CD4-positive, alpha-beta T cell treated with Interleukin-12 subunit alpha and Interleukin-12 subunit beta, for 1 hour (primary cell): ENCODE measurements at places on chromosomes 11 and 22.
A peak's percentile ranks its signal among the peaks of the same experiment; 100 is the strongest.

GRCh38 chr11:132714859-132715440 is 817.4 kb downstream of the OPCML start:
- no peak for DNase-seq

- no peak for DNase-seq
Observed at GRCh38 chr11:126518071-126518971, 162.8 kb downstream of the ST3GAL4 start.

GRCh38 chr11:31000381-31000780 is 369.2 kb downstream of the DCDC1 start:
- no peak for DNase-seq

GRCh38 chr11:111370902-111371578 is 8.0 kb downstream of the POU2AF1 start:
- DNase-seq = no peak

- peak; percentile 6 for DNase-seq
Observed at GRCh38 chr22:22684580-22685561, 40.5 kb downstream of the GGTLC2 start.

DNA sequence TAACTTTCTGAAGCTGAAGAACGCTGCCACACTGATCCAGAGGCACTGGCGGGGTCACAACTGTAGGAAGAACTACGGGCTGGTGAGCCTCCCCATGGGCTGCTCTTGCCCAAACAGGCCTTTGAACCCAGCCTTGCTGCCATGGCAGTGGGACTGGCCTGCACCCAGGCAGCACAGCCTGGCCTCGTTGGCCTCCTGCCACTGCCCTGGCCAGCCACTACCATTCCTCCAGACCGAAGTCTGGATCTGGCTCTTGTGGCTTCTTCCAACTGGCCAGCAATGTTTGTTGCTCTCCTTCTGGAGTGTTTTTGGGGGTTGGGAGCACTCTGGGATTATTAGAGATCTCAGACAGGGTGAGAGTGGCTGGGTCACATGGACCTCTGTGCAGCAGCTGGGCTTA is 51.0 kb downstream of the MYO7A start:
- DNase-seq = no peak

DNA sequence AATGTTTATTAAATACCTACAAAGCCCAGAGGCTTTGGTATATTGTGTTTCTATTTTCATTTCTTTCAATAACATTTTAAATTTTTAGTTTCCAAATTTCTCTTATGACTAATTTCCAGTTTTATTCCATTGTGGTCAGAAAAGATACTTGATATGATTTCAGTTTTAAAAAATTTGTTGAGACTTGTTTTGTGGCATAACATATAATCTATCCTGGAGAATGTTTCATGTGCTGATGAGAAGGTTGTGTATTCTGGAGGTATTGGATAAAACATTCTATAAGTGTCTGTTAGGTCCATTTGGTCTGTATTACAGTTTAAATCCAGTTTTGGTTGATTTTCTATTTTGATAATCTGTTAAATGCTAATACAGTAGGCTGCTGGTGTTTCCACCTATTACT is 9.8 kb upstream of the RAG1 start:
- no peak for DNase-seq

DNA sequence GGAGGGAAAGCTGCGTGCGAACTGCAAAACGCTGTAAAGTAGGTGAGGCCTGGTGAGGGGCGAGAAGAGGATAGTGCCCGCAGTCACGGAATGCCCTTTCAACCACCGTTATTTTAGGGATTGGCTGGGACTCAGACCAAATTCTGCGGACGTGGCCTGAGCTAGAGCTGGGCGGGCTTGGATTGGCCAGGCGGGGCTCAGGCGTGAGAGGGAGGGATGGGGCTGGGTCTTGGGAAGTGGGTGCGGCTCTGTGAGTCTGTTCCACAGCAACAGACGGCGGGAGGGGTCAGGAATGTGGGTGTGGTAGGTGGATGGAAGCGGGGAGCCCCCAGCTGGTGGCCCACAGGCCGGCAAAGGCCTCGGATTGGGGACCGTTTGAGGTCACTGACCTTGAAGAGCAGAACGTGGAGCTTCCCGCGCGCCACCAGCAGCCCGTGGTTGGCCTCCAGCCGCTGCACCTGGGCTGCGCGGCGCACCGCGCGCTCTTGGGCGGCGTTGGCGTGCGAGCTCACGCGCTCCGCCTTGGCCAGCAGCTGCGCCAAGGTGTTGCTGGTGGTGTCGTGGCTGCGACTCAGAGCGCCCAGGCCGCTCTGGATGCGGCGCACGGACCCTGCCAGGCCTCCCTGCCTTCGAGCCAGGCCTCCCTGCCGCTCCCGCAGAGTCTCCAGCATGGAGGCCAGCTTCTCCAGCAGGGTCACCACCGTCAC is 444 bp downstream of the CAVIN3 start:
- no peak for DNase-seq

DNA sequence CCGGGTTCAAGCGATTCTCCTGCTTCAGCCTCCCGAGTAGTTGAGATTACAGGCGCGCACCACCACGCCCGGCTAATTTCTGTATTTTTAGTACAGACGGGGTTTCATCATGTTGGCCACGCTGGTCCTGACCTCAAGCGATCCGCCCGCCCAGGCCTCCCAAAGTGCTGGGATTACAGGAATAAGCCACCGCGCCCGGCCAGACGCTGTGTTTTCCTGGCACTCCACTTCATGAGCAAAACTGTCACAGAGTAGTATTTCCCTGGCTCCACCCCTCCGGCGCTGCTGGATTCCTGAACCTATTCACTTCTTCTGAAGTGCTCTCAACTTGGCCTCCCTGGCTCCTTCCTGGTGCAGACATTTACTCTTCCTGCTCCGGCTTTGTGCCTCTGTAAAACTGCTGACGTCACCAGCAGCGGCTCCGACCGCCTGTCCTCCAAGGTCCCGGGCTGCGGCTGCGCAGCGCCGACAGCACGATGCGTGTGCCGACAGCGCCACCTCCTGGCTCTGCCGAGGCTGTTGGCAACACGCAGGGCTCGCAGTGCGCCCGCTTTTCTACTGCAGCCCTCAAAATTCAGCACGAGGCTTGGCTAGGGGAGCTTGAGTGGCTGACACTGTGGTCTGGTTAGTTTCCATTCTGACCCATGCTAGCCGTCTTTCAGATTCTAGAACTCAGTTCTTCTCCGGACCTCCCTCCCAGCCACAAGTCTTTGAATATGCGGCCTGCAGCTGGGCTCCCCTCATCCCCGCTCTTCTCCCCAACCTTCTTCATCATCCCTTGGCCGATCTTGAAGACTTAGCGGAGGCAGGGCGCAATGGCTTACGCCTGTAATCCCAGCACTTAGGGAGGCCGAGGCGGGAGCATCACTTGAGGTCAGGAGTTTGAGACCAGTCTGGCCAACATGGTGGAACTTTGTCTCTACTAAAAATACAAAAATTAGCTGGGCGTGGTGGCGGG is 36.6 kb downstream of the APOL3 start:
- peak; percentile 94 for DNase-seq

GRCh38 chr11:46755962-46756361 is 36.9 kb downstream of the F2 start:
- no peak for DNase-seq

DNA sequence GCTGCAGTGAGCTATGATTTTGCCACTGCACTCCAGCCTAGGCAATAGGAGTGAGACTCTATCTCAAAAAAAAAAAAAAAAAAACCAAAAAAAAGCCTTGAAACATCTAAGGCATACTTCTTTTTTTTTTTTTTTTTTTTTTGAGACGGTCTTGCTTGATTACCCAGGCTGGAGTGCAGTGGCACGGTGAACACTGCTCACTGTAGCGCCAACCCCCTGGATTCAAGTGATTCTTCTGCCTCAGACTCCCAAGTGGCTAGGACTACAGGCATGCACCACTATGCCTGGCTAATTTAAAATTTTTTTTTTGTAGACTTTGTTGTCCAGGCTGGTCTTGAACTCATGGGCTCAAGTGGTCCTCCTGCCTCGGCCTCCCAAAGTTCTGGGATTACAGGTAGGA is 19.5 kb downstream of the ARFGAP3 start:
- DNase-seq = no peak

DNA sequence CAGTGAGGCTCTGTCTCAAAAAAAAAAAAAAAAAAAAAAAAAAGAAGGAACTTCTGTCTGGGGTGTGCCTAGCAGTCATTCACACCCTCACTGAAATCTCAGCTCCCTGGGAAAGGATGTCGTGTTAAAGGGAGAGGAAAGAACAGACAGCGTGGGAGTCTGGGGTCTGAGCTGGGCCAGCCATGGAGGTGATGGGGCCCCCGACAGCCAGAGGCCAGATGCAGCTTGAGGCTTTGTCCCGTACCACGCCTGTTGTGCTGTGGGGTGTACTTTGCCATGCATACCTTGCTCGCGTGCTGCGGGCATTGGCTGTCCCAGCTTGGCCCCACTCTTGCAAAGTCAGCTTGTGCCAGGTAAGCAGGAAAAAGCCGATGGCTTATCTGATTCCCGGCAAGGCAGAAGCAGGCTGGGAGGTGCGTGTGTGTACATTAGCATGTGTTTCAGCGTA is 4.6 kb downstream of the SYT12 start:
- no peak for DNase-seq

- no peak for DNase-seq
Observed at GRCh38 chr11:34915136-34916014, 804 bp downstream of the APIP start.

GRCh38 chr22:36934418-36935312 is 21.2 kb downstream of the CSF2RB start:
- no peak for DNase-seq

DNA sequence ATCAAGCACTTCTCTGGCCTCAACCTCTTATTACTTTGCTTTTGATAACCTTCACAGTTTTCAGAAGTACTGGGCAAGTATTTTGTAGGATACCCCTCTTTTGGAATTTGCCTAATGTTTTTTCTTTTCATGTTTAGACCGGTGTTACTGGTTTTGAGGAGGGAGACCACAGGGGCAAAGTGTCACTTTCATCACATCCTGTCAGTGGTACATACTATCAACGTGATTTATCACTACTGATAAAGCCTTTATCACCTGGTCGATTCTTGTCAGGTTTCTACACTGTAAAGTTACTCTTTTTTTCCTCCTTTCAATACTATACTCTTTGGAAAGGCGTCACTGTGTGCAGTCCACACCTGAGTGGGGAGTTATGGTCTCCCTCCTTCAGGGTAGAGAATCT is 26.7 kb downstream of the QSER1 start:
- no peak for DNase-seq

GRCh38 chr22:23035557-23036277 is 34.6 kb upstream of the GNAZ start:
- no peak for DNase-seq
